Motor neuron (in vitro differentiated cells): ENCODE measurements at places on chromosomes 1 and 21. TPM values are rescaled to one million over a fixed set of nuclear protein-coding genes. Genes with fewer than 3 reads are reported as not detected.

The KLHDC7A gene
- 0.59 and 0.61 TPM in 2 replicates for total RNA-seq

DNA sequence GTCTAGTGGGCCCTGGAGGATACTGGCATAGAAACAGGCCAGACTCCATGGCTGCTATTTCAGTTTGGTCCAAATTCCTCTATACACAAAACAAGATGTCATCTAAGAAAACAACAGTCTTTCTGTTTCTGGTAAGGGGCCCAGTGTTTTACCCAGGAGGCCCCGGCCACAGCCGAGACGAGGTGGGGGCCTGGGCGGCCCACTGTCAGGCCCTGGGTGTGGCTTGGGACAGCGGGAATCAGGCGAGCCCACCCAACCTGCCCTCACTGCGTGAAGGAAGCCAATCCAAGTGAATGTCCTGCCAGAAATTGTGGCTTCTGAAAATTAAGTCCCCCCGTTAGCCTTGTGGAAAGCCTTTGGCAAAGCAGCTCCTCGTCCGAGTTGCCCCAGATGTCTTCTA is 31.2 kb upstream of the GPR153 start:
- no peak for ATAC-seq

- no peak for ATAC-seq
Observed at GRCh38 chr1:235990330-235990795, 74.5 kb downstream of the NID1 start.

DNA sequence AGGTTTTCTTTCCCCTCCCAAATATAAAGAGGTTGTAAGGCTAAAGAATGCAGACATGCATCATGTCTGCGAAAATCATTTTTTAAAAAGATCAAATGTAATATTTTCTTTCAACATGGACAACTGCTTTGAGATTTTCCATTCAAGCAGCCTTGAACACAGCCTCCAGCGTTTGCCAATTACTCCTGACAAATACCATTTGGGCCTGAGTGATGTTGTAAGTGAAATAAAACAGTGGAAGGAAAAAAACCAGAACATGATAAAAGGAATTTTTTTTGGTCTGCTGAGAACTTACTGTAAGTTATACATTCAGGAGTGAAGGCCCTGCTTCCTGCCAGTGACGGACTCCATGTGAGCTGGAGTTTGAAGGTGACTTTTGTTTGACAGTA is 37.2 kb downstream of the SETD4 start:
- ATAC-seq: no peak

DNA sequence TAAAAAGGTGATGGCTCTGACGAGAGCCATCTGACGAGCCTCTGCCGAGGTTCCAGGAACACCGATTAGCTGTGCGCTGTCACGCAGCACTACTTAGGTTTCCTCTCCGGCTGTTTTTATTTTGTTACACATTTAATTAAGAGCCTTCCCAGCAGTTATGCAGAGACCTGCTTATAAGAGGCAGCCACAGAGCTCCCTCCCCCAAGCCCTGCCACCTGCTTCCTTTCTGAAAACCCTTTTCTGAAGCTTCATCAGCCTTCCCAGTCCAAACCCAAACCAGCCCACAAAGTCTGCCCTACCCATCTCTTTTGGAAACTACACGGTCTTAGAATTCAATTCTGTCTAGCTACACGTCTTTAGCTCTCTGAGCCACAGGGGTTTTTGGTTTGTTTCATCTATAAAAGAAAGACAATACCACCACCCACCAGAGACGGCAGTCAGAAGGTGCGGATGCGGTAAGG is 49.1 kb downstream of the ERI3 start:
- ATAC-seq: no peak

GRCh38 chr1:10945991-10946509 is 66.4 kb upstream of the TARDBP start:
- no peak for ATAC-seq

GRCh38 chr1:33455539-33456501 is 16.6 kb upstream of the ZSCAN20 start:
- peak; percentile 97 for ATAC-seq

DNA sequence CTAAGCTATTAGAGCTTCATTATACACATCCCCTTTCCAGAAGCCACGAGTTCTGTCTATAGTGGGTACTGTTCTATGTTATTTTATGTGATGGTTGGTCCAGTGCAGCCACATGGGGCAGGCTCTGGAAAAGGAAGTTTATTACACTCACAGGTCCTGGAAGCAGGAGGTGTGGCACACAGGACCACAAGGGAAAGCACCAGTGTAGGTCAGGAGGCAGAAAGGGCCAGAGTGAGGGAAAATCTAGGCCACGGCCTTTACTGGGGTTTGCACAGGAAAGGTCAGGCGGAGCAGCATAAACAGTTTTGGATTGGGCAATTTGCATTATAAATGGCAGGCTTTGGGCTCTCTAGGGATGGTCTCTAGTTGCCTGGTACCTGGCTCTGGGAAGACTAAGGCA is 21.8 kb upstream of the CNIH3 start:
- ATAC-seq: no peak

DNA sequence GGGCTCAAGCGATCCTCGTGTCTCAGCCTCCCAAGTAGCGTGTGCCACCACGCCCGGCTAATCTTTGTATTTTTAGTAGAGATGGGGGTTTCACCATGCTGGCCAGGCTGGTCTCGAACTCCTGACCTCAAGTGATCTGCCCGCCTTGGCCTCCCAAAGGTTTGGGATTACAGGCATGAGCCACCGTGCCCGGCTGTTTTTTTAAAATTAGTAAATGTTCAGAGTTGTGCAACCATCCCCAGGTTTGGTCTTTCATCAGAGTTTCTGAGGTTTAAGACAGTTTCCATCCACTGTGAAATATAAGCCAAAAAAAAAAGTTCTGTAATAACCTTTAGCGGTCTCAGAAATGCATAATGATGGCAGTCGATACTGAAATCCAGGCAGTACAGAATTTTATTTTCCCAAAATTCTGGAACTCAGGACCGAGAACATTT is 550 bp upstream of the SYT11 start:
- ATAC-seq: no peak
